ENCODE measurements at places on chromosomes 11 and 22.

DNA sequence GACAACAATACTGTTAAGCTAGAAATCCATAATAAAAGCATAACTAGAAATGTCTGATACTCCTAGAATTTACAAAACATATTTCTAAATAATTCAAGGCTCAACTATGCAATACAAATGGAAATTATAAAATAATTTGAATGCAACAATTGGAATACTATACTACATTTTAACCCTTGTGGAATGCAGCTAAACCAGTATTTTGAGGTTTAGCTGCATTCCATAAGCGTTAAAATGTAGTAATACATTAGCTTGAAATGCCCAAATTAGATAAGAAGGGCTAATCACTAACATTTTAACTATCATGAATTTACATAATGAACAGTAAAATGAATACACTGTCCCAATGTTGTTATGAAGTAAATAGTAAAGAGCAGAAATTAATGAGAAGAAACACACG lies 617.2 kb upstream of the CHORDC1 start:
- DNase-seq: no peak

- no peak for DNase-seq
Measured at GRCh38 chr11:57378186-57378585, 2.8 kb downstream of the PRG3 start.

- no peak for DNase-seq
Measured at GRCh38 chr11:78377625-78378418, 39.8 kb downstream of the GAB2 start.

GRCh38 chr11:62841361-62842170 lies 2.2 kb upstream of the WDR74 start:
- DNase-seq: peak; percentile 100

DNA sequence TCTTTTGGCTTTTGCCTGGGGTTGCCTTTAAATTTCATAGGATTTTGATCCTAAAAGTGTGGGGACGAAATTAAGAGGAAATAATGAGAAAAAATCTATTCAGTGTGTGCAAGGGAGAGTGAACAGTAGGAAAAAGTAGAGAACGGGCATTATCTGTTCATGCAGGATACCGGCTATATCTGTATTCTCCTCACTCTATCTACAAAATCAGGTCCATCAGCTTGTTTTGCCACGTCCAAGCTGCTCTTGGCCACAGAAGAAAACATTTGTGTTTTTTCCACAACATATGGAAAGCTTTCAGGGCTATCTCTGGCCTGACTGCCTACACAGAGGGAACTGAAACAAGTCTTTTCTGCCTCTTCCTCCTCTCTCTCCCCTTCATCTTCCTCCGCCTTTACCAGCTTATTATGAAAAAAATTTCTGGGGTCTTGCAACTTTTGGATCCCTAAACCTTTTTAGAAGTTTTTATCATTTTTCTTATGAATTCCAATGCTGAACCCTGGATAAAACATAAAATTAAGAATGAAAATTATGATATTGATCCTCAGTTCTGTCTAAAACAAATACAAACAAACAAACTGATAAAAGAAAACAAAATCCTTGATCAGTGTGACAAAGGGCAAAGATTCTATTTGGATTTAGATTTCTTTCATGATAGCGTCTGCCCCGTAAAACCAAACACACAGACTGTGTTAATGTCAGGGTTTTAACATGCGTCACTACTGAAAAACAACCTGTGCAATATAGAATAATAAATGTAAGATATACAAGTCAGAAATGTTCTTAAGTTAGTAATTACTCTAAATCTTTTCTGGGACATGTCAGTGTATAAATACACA lies 219.7 kb downstream of the CNTN5 start:
- no peak for DNase-seq

- DNase-seq: no peak
Measured at GRCh38 chr11:130629039-130629438, 180.6 kb downstream of the ADAMTS15 start.

GRCh38 chr22:25563761-25564319 lies 635 bp upstream of the GRK3 start:
- DNase-seq: no peak

DNA sequence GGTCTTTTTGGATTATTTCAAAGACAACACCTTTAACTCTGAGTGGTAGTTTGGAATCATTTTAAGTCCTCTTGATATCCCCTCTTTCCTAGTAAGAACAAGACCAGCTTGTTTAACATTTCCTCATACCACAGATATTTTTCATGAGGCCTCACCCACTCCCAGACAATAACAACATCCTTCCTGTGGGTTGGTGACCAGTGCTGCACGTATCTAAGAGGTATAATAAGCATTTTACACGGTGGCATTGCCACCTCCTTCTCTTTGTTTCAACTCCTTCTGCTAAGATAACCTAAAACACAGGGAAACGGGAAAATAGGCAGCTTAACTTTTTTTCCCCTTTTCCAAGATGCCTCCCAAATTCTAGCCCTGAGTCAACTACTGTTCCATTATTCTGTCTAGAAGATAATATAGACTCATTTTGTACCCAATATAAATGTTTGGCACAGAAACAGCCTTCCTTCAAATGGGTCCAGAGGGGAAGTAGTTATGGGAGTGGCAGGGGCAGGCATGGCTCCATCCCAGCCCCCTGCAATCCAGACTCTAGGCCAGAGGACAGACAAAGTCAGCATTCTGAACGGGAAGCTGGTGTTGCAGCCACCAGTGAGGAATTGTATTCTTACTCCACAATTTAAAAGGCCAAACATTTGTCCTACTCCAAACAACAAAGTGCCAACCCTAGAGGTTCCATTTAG lies 28.5 kb downstream of the MAML2 start:
- DNase-seq: no peak

GRCh38 chr11:78878631-78879030 lies 304.0 kb upstream of the NARS2 start:
- DNase-seq: no peak

Measured in A673 (cell line).